ENCODE measurements at places on chromosomes 7 and 10.

DNA sequence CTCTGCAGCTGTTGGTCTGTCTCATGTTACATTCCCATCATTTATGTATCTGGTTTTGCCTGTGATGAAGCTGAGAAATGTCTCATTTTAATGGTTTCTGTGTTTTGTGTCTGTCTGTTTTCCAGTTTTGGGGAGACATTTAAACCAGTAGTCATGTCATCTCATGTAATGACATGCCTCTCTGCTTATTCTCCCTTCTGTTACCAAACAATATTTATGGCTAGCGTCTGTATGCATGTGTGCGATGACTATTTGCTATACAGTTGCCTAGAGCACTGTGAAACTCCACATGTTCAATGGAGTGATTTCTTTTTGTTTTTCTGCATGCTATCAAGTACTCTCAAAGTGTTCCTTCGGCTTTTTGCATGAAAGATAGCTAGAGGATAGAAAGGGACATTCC lies 132.0 kb downstream of the ST7 start:
- DNase-seq: no peak

- DNase-seq: peak; percentile 36
Measured at GRCh38 chr7:149722356-149722957, 50.9 kb downstream of the ZNF467 start.

DNA sequence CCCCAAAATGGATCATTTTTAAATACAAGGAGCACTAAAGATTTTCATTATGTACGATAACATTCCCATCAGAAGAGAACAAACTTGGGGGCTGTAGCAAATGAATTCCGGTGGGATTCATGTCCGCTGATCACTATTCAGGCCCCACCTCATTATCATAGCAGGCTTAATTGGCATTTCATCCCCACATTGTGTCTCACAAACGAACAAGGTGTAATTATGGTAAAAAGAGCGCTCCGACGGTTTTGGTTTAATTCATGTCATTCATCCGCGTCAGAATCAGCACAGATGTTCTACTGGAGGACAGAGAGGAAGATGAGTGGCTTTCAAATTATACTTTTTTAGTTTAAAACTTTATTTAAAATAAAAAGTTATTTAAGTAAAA lies 124.7 kb downstream of the MAD1L1 start:
- DNase-seq: no peak

GRCh38 chr10:22427890-22428571 lies 82.7 kb downstream of the SPAG6 start:
- no peak for DNase-seq

DNA sequence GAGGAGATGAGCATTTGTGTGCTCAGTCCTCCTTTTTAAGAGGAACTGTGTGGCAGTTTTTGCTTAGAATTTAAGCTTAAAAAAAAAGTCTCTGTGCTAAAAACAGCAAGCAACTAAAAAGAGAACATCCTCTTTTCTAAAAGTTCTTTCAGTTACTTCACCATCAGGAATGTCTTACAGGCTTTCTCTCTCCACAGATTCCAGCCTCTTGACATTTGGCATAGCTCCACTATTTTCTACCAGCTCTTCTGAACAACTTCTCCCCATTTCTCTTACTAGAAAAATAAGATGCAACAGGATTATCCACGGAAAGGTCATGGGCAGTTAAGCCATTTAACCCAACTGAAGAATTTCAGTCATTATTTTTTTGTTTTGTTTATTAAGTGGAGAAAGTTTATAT lies 13.2 kb downstream of the PCLO start:
- no peak for DNase-seq

Measured in head of caudate nucleus (tissue), 42 donors.